Activated gamma-delta T cell treated with anti-CD3 and anti-CD28 coated beads, Interleukin-2, amount 50 U/mL, for 16 hours (primary cell): ENCODE measurements at places on chromosomes 7 and 10.
A peak's percentile ranks its signal among the peaks of the same experiment; 100 is the strongest.

- no peak for DNase-seq
Measured at GRCh38 chr10:54903745-54904144, 102.7 kb upstream of the PCDH15 start.

- DNase-seq: no peak
Measured at GRCh38 chr10:55858730-55859129, 502.3 kb downstream of the ZWINT start.

- no peak for DNase-seq
Measured at GRCh38 chr7:151482883-151483710, 36.6 kb downstream of the RHEB start.

- DNase-seq: no peak
Measured at GRCh38 chr10:127694580-127695193, 42.3 kb upstream of the FOXI2 start.

GRCh38 chr7:2761801-2762497, 73.9 kb downstream of the AMZ1 start:
- DNase-seq: no peak

- no peak for DNase-seq
Measured at GRCh38 chr10:50823789-50824188, 61.6 kb downstream of the A1CF start.

DNA sequence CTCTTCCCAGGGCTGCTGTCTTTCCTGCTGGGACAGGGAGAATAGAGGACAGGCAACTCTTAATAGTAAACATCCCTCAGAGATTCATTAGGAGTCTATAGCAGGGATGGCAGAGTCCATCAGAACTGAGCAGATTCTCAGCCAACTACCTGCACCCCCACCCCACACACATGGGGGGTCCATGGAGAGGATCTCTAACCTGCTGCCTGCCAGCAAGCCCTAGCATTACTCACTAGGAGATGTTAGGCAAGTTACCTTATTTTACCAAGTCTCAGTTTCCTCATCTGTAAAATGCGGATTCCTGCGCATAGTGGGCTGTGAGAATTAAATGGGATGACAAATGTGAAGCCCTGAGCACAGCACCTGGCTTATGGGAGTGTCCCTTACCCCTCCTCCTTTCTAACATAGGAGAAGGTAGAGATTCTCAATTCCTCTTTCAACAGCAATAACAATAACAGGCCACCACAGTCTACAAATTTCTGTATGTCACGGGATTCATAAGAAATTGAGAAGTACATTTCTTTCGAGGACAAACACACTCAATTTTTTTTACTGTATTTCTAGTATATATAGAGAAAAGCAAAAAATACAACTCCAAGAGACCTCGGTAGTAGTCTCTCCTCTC, 23.8 kb upstream of the WDR11 start:
- DNase-seq: no peak

- DNase-seq: no peak
Measured at GRCh38 chr10:9301148-9301547, 1246.7 kb downstream of the GATA3 start.

GRCh38 chr10:75261813-75262705, 26.3 kb upstream of the COMTD1 start:
- DNase-seq: no peak

- peak; percentile 38 for DNase-seq
Measured at GRCh38 chr7:36686499-36686898, 37.8 kb downstream of the AOAH start.

- DNase-seq: no peak
Measured at GRCh38 chr7:127771707-127772106, 119.7 kb downstream of the SND1 start.

- no peak for DNase-seq
Measured at GRCh38 chr7:93629291-93629801, 54.8 kb upstream of the CALCR start.

DNA sequence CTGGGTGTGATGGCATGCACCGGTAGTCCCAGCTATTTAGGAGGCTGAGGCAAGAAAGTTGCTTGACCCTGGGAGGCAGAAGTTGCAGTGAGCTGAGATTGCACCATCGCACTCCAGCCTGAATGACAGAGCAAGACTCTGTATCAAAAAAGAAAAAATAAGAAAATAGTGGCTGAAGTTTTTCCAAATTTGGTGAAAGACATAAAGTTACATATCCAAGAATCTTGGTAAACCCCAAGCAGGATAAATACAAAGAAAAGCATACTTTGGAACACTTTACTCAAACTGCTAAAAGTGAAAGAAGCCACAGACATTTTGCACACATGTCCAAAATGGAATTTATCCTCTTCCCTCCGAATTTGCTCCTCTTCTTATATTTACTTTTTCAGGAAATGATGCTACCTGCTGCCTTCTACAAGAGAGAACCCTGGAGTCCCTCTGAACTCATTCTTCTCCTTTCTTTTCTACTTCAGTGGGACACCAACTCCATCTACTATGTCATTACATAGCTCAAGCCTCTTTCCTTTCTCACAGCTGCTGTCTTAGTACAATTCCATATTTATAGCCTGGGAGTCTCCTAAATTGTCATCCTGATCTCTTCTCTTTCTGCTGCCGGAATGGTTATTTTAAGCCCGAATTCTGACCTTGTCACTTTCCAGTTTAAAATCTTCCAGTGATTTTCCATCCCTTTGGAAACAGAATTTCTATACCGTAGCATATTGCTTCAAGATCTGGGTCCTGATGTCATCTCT, 17.3 kb upstream of the SMNDC1 start:
- no peak for DNase-seq

- no peak for DNase-seq
Measured at GRCh38 chr7:36154255-36155212, 1.5 kb downstream of the EEPD1 start.

DNA sequence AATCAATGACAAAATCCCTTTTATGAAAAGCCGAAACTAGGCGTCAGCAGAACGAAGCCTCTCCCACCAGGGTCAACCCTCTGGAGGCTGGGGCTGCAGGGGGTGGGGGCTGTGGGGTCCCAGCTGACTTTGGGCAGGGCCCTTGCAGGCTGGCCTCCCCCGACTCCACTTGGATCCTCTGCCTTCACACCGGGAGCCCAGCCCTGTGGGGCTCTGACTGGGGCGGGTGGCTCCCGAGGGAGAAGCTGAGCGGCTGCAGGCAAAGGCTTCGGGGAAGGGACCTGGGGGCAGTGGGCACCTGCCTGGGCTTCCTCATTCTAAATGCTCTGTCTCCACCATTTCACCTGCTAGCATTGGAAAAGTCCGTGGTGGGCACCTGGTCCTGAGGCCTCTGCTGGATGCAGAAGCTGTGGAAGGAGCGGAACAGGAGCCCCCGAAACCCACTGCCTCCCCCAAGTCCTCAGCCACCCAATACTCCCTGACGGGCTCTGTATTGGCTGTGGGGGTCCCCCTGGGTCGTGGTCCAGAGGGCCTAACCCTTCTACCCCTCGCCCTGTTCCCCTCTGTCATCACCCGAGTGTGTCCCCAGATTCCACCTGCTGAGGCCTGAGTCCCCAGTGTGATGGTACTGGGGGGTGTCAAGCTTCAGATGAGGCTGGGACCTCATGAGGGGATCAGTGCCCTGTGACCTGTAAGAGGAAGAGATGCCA, 108.6 kb downstream of the DNAJB6 start:
- DNase-seq: no peak

DNA sequence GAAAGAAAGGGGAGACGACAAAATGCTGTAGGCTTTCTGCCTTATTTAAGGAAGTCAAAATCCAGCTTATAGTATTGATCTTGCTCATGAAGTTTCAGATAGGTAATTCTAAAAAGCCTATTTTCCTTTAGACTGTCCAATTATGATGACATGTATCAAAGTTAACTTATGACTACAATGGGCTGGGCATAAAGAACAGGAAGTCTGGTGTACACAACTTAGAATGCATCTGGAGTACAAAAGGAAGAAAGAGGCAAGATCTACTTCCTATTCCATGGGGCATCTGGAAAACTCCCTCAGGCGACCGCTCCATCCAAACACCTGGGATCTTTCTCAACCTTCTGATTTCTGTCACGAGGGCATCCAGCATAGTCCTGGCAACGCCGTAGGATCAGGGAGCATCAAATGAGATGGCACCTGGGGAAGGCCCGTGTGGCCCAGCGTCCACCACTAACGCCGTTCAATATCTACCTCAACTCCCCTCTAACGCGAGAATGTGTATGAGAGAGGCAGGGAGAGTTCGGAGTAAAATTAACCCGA, 512 bp downstream of the FAM24B start:
- DNase-seq: no peak

DNA sequence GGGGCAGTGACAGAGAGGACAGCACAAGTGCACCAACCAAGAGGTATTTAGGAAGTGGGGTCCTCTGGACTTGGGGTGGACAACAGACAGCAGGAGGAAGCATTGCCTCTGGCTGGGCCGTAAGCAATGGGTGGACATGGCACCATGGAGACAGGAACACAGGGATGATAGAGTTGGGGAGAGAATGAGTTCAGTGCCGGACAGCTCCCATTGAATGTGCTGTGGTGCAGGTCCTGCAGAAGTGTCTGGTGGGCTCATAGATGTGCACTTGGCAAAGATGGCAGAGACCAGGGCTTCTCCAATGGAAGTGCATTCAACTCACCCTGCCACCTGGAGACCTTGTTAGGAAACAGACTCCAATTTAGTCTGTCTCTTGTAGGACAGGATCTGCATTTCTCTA, 341.5 kb upstream of the ZMIZ1 start:
- no peak for DNase-seq

DNA sequence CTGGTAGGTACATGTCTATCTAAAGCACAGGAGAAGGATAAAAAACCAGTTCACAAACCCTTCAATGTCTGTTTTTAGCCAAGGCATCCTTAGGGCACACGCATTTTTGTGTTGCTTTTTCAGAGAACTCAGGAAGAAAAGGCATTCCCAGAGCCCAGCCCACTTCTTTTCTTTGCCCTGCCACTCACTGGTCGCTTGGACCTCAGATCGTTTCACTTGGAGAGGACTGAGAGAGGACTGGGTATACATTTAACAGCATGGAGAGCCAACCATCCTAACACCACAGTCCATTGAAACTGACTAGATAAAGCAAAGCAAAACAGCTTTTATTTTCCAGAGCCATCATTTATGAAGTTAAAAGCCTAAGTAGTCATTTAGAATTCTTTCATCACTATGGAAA, 194.2 kb downstream of the CAMK1D start:
- DNase-seq: no peak

DNA sequence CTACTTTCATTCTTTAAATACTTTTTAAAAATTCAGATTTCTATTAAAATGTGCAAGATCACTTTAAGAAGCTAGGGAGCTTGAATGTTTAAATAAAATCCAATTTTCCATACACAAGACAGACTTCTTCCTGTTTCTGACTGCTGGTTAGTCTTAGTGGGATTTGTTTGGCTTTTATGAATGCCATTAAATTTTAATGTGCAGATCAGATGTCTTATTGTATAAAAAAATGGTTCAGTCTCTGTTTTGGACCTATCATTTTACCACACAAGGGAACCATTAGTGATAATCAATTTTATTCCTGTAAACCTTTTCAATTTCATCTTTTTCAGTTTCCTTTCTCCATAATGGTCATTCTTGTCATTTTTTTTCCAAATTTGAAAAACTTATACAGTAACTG, 63.2 kb downstream of the VCL start:
- no peak for DNase-seq

DNA sequence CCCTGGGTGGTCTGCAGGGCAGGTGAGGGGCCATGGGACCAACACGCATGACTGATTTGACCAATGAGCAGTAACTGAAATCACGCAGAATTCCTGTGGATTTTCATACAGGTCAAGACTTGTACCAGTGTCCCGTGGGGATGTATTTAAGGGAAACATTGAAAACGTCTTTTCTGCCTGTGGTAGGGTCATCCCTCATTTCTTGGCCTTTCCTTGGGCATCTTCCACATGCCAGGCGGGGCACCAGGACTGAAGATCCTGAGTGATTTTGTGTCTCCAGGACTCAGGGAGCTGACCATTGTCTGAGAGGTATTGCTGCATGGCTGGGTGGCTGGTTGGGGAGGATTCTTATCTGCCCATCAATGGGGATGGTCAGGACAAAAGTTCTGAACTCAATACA, 289.0 kb downstream of the GLRX3 start:
- DNase-seq: no peak

GRCh38 chr7:8480527-8480926, 47.1 kb downstream of the NXPH1 start:
- no peak for DNase-seq

DNA sequence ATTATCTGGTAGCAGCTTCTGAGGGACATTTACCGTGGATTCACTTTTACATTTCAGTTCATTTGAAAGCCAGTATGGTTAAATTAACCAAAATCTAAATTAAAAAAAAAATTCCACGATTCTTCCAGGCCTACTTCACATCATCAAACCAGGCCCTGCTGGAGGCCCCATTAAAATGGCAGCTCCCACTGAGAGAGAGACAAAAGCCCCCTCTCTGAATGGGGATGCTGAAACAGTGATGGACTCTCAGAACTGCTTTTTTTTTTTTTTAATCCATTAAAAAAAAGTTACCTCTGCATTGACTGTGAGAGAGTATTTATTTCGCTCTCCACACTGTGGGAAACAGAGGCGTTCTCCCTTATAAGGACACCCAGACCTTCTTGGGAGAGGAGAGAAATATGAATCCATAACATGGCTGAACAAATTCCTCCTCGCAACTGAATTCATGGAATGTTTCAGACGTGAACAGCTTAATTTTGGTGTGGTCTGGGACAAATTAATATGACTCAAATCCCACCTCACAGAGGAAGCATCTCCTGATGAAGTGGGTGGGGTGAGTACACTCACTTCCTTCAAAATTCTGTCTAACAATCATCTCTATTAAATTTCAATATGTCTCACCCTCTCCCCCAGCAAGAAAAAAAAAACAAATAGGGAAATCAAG, 73.5 kb downstream of the SAMD9 start:
- DNase-seq: no peak

GRCh38 chr7:17682586-17682985, 257.7 kb downstream of the SNX13 start:
- no peak for DNase-seq

- DNase-seq: no peak
Measured at GRCh38 chr10:94725871-94726270, 36.6 kb upstream of the CYP2C19 start.

GRCh38 chr10:96758423-96758822, 38.1 kb upstream of the PIK3AP1 start:
- DNase-seq: no peak
